ENCODE measurements at places on chromosomes 16 and 17. TPM values are rescaled to one million over a fixed set of nuclear protein-coding genes. Genes with fewer than 3 reads are reported as not detected.
A peak's percentile ranks its signal among the peaks of the same experiment; 100 is the strongest.

RPS15A gene
- polyA plus RNA-seq: 2,163 TPM

TEKT5 gene
- polyA plus RNA-seq: not detected

SLC2A4 gene
- polyA plus RNA-seq: 6.9 TPM

CARD14 gene
- not detected for polyA plus RNA-seq

GPR142 gene
- polyA plus RNA-seq: not detected

DNA sequence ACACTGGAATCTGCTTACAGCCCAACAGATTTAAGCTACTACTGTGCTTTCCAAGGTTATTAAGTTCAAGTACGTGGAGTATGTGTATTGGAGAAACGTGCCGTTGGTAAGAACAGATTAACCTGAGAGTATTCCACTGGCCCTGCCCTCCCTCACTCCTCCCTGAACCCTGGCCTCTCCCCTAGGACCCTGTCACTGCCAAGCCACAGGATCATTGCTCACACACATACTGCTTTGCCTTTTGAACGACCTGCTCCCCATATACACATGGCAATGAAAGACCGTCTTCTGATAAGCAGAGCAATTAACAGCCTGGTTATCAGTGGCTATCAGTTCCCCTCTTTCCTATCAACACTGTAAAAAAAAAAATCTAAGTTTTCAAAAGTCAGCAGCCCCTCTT is 458.9 kb upstream of the DYNLRB2 start:
- DNase-seq: no peak

GRCh38 chr16:84228256-84228838 is 11.5 kb downstream of the KCNG4 start:
- DNase-seq: peak; percentile 54

- no peak for DNase-seq
Observed at GRCh38 chr16:51056331-51056730, 94.7 kb downstream of the SALL1 start.

- no peak for DNase-seq
Observed at GRCh38 chr16:10242097-10242496, 59.9 kb upstream of the GRIN2A start.

GRCh38 chr16:24652209-24652712 is 77.2 kb upstream of the TNRC6A start:
- DNase-seq: no peak

- DNase-seq: no peak
Observed at GRCh38 chr16:22928882-22929435, 115.0 kb downstream of the HS3ST2 start.

DNA sequence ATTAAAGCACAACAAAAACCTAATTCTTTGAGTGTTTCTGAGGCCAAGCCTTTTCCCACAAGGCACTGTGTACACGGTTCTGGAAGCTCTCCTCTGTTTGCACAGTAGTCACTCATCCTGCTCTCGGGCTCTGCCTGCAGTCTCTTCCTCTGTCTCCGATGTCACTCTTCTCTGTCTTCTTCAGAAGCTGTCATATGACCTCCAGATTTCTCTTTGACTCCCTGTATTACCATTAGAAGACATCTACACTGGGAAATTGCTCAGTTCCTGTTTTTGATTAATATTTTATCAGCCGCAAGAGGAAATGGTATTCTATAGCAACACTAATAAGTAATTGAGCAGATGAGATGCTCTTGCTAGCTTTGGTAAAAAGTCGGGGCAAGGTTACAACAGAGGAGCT is 422.9 kb downstream of the WWOX start:
- no peak for DNase-seq

GRCh38 chr17:79590523-79590860 is 20.4 kb downstream of the RBFOX3 start:
- DNase-seq: no peak

DNA sequence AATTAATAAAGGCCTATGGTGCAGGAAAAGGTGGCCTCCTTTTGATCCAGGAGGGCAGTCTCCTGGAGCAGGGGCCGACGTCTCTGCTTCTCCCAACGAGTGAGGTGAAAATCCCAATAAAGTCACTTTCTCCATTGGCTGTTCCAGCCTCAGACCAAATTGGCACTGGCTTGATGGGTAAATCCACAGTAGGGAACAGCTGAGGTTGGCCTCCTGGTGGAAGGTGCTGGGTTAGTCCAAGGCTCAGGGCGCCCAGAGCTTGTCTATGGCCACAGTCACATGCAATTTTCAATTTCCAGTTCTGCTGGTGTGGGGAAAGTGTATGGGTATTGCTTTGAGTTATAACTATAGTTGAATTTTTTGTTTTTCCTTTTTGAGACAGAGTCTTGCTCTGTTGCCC is 79.0 kb downstream of the NETO2 start:
- peak; percentile 14 for DNase-seq

- DNase-seq: no peak
Observed at GRCh38 chr17:34177642-34178041, 77.4 kb upstream of the CCL2 start.
